Stimulated activated CD8-positive, alpha-beta memory T cell treated with anti-CD3 and anti-CD28 coated beads, Interleukin-15, amount 100 ng/mL, for 1 hour (primary cell): ENCODE measurements at places on chromosomes 5 and 9.

- DNase-seq, result no peak
These were observed at the start of gene PANK3 for GRCh38 chr5:168578538-168579487. TSS of gene PANK3 (minus strand) at chr5:168579368. CDS start at chr5:168579283, 85 bp downstream.

DNA sequence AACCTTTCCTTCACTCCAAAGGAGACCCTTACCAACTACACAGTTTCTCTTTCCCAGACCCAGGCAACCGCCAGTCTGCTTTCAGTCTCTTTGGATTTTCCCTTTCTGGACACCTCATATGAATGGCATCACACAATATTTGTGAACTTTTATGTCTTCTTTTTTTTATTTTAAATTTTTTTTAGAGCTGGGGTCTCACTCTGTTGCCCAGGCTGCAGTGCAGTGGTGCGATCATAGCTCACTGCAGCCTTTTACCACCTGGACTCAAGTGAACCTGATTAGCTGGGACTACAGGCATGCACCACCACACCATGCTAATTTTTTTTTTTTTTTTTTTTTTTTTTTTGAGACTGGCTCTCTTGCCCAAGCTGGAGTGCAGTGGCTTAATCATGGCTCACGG lies 37.5 kb downstream of the UBAP1 start:
- DNase-seq, result no peak

GRCh38 chr9:77648234-77649108 lies at the start of gene GNA14:
TSS of gene GNA14 (minus strand) at chr9:77648322. CDS start at chr9:77647793, 529 bp downstream.
- no peak for DNase-seq

GRCh38 chr9:37919246-37919955 lies 15.5 kb upstream of the SLC25A51 start:
- no peak for DNase-seq

GRCh38 chr9:25677301-25678146 lies 720 bp downstream of the TUSC1 start:
- no peak for DNase-seq

GRCh38 chr5:170144286-170145023 lies 38.8 kb downstream of the FOXI1 start:
- no peak for DNase-seq

DNA sequence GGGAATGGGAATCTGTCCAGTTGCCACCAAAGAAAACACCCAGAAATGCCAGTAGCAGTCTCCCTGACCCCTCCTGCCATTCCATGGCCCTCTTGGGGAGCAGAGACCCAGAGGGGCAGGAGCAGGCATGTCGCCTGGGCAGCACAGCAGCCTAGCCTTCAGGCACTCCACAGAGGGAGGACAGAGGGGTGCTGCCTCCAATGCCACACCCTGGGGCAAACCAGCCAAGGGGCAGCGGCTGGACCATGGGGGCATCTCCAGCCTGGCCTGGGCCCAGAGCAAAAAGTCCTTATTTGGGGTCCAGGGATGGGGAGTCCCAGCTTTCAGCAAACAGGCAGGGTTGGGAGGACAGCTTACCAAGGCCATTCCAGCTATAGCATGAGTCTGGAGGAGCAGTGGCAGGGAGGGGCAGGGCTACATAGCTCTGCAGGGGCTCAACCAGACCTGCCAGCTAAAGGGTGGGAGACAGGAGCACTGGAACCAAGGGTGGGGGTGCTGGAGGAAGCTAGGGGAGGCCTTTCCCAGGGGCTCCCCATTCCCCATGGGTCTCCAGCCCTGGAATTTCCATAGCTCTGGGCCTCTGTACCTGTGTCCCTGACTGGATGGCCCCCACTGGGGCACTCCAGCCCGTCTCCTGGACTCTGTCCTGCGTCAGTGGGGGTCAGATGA lies 6.7 kb downstream of the BRD3 start:
- DNase-seq, result no peak

- DNase-seq, result no peak
These were observed 296.9 kb downstream of the ADAMTS6 start for GRCh38 chr5:65184780-65185179.

GRCh38 chr9:13358128-13358527 lies 78.6 kb upstream of the MPDZ start:
- no peak for DNase-seq

DNA sequence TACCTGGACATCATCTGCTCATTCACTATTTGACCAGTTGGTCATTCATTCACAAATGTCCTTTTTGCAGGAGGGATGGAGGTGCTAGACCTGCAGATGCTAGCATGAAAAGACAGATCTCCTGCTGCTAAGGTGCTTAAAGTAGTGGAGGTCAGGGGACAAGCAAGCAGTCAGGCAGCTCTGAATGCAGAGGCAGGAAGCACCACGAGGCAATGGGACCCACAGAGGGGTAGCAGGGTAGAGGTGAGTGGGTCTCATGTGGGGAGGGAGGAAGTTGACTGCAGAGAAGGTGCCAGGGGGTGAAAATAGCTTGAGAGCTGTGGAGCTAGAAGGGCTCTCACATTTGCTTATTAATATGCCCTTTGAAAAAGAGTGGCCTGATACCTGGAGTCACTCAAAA lies 25.2 kb downstream of the FXN start:
- DNase-seq, result no peak

GRCh38 chr9:21047281-21047691 lies 15.8 kb upstream of the HACD4 start:
- no peak for DNase-seq

GRCh38 chr9:135926402-135927194 lies 19.3 kb upstream of the CAMSAP1 start:
- no peak for DNase-seq

DNA sequence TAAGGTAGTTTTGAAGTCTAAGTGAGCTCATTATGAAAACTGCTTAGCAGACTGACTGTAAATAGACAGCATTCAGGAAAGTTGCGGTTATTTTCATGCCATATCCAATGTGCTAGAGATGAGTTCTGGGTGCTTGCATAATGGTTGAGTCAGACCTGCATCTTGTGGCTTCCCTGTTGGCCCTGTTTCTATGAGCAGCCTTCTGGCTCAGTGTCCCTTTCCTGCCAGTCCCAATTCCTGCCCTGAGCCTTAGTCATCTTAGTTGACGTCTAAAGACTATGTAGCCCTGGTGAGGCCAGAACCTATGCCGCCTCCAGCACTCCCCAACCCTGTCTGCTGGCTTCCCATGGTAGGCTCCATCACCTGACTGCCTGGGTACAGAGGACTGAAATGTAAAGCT lies 76.3 kb upstream of the TNFSF8 start:
- no peak for DNase-seq

GRCh38 chr5:122673343-122673742 lies 101.5 kb upstream of the SNX2 start:
- no peak for DNase-seq

GRCh38 chr9:18543406-18544192 lies 69.6 kb downstream of the ADAMTSL1 start:
- no peak for DNase-seq

- no peak for DNase-seq
These were observed 16.5 kb downstream of the CAPSL start for GRCh38 chr5:35921930-35922329.

DNA sequence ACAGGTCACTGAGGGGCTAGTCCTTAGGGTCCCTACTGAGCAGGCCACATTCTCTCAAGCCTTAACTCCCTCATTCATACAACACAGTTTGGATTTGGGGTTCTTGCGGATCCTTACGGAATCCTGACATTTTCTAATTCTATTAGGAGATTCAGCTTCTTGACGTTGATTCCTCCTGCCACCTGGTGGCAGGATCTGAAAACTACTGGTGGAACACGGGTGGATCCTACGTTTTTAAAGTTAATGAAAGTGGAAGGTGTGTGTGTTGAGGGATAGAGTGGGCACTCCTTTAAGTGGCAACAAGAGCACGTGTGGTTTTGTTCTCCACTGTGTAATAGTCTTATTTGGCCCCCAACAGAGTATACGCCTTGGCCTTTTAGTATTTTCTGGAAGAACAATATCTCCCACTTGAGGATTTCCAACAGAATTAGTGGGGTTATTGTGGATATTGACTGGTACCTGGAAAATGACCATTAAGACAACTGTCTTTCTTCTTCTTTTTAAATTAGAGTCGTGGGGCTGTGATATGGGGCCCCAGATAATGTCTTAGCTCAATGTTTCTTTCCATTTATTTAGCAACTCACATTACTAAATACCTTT lies 25.2 kb downstream of the SLC28A3 start:
- DNase-seq, result peak; percentile 20

DNA sequence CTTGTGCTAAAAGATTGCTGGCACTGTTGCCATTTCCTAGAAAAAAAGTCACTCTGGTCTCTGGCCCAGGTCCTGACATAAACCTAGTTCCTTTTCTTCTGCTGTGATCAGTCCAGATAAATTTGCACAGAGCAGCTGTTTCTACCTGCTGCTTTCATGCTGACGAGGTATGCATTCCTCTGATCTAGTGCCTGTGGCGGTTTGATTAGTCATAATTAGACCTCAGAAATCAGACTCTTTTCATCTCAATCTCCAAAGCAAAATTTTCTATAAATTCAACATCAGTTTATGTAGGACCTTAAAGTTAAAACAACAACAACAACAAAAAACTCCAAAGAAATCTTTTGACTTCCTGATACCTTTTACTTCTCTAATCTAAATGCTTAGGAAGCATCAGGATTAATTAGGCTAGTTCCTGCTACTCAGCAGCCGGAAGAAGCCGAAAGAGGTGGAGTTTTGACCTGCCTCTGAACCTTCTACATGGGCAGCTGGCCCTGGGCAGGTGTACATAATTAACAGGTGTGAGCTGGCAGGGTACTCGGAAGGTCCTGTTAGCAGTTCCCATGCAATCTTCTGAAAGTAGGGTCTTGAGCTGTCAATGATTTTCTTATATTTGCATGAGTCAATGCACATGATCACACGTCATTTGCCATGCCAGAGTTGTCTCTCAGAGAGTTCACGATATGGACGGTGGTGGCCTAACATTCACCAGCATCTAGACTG lies 83.3 kb upstream of the CCDC112 start:
- DNase-seq, result no peak

DNA sequence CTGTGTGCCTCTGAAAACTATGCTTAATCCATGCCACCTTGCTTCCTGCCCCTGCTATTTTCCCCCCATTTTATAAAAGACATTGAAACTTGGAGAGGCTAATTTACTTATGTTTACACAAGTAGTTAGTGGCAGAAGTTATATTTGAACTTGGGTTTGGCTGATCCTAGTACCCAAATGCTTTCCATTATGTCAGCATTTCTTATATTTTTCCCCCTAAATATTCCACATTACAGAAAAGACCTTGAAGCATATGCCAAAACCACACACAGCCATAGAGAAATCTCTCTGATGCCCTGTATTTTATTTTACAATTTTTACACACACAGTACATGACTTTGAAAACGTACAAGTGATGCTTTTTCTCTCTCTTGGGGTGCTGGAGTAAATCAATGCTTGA lies 11.2 kb downstream of the C1QTNF2 start:
- DNase-seq, result no peak

DNA sequence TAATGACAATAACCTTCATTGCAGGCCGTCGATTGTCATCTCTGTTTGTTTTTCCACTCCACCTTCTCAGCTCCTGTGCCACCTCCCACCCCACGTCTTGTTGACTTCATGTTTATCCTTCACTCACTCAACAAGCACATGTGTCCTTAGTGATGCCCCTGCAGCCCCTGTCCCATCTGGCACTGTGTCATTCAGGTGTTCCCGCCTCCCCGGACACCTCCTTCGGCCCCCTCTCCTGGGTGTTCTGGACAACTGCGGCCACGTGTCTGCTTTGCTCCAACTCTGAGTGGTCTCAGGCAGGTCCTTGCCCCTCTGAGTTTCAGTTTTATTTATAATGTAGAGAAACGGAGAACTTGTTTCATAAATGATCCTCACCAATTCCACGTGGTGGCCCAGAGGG lies 91.0 kb upstream of the COL5A1 start:
- no peak for DNase-seq

GRCh38 chr5:160453751-160454150 lies 32.1 kb downstream of the PTTG1 start:
- no peak for DNase-seq

- no peak for DNase-seq
These were observed 1.1 kb upstream of the BNC2 start for GRCh38 chr9:16871336-16872151.

DNA sequence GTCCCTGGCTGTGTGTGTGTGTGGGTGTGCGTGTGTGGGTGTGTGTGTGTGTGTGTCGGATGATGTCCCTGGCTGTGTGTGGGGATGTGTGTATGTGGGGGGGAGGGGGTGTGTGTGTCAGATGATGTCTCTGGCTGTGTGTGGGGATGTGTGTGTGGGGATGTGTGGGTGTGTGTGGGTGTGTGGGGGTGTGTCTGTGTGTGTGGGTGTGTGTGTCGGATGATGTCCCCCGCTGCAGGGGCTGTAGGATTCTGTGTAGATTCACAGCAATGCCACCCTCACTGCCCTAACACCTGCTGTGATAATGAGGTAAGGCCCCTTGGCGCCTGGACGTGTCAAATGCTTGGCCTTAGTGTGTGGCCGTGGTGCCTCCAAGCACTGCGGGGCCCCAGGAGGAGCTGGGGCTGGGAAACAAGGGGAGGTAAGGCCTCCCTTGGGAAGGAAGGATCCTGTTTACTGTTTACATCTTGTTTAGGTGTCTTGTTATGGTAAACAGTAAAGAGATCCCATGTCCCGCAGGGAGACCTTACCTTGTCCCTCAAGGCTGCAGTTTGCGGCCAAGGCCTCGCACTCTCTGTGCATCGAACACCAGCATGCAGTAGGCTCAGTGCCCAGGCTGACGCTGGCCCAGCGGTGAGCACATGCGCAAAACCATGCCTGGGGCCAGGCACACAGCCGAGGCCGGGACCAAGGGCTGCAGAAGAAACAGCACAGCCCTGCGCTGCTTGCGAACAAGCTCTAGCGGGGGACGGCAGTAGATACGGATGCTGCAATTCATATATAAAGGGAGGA lies 24.1 kb downstream of the AHRR start:
- no peak for DNase-seq

GRCh38 chr5:141878186-141878710 lies at the start of gene PCDH1:
TSS of gene PCDH1 (minus strand) at chr5:141878410. CDS start at chr5:141878262, 148 bp downstream.
- DNase-seq, result no peak

DNA sequence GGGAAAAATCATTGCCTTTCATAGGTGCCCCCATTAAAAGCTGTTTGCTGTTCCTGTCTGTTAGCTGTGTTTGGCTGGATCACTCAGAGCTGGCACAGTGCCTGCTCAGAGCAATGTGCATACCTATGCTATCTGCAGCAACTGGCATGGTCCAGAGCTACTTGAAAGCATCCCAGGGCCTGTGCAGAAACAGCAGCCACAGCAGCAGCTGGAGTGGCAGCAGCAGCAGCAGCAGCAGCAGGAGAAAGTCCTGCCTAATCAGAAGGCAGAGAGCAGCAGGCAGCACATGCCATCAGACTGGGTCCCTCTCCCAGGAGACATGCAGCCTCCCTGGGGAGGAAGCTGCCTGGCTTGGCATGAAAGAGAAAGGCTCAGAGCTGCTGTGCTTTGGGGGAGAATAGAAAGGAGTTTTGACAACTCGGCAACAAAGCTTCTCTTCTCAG lies 243.8 kb upstream of the WWC1 start:
- DNase-seq, result no peak

- no peak for DNase-seq
These were observed 34.8 kb downstream of the ZNF462 start for GRCh38 chr9:106897751-106898150.

- no peak for DNase-seq
These were observed 11.9 kb downstream of the OTULINL start for GRCh38 chr5:14593326-14594021.

DNA sequence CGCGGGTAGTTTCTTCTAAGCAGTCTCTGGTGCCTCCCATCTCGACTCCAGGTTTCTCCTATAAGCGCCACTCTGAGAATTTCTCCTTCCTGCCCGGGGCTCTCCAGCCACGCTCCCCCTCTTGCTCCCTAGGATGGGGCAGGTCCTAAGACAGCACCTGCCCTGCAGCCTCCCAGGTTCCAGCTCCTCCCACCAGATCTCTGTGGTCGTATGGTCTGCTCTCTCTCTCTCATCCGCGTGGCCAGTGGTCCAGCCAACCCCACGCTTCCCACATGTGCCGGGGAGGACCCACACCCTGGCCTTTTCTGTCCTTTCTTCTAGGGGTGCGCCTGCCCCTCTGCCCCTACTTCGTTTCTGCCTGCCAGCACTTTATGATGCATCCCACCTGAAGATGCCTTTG lies 40.5 kb downstream of the MVB12B start:
- DNase-seq, result no peak
